ENCODE measurements at places on chromosomes 3 and 15.
A peak's percentile ranks its signal among the peaks of the same experiment; 100 is the strongest.

- H3K4me3 ChIP-seq: no peak overlapping the region
- no peak for DNase-seq
- no peaks in the 10 kb centered on the region for H3K36me3 ChIP-seq
- H3K27me3 ChIP-seq: no peaks in the 10 kb centered on the region
These were observed 152.4 kb downstream of the LEKR1 start for GRCh38 chr3:156978481-156978961.

- H3K4me1 ChIP-seq: no peaks in the 10 kb centered on the region
- H3K4me3 ChIP-seq: no peak overlapping the region
- no peaks in the 10 kb centered on the region for H3K36me3 ChIP-seq
- DNase-seq: no peak
- H3K27ac ChIP-seq: no peak overlapping the region
- H3K27me3 ChIP-seq: no peaks in the 10 kb centered on the region
These were observed 28.8 kb downstream of the LIMD1 start for GRCh38 chr3:45623393-45623792.

- H3K4me3 ChIP-seq: no peak overlapping the region
- no peak for DNase-seq
- no peaks in the 10 kb centered on the region for H3K4me1 ChIP-seq
These were observed 118.5 kb upstream of the LIPC start for GRCh38 chr15:58313304-58313703.

- H3K27ac ChIP-seq: no peak overlapping the region
- no peaks in the 10 kb centered on the region for H3K27me3 ChIP-seq
- H3K4me1 ChIP-seq: no peaks in the 10 kb centered on the region
- no peak for DNase-seq
- no peaks in the 10 kb centered on the region for H3K36me3 ChIP-seq
These were observed 2.2 kb downstream of the IGF1R start for GRCh38 chr15:98650417-98651035.

DNA sequence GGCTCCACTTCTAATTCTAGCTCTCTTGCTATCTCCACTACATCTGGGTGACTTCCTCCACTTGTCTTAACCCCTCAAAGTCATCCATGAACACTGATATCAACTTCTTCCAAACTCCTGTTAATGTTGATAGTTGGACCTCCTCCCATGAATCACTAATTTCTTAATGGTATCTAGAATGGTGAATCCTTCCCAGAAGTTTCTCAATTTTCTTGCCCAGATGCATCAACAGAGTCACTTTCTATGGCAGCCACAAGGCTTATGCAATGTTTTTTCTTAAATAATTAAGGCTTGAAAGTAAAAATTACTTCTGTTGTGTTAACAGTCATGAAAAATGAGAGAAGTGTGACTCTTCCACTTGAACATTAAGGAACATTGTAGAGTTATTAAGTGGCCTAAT is 164.3 kb downstream of the PCCB start:
- no peaks in the 10 kb centered on the region for H3K4me1 ChIP-seq
- no peaks in the 10 kb centered on the region for H3K36me3 ChIP-seq
- no peak overlapping the region for H3K27ac ChIP-seq
- DNase-seq: no peak
- no peak overlapping the region for H3K4me3 ChIP-seq

- no peak overlapping the region for H3K27ac ChIP-seq
- H3K36me3 ChIP-seq: no peaks in the 10 kb centered on the region
- H3K27me3 ChIP-seq: peaks cover 4% of the 10 kb centered on the region
- no peak overlapping the region for H3K4me3 ChIP-seq
These were observed 230.2 kb upstream of the ADAMTS9 start for GRCh38 chr3:64917914-64918453.

DNA sequence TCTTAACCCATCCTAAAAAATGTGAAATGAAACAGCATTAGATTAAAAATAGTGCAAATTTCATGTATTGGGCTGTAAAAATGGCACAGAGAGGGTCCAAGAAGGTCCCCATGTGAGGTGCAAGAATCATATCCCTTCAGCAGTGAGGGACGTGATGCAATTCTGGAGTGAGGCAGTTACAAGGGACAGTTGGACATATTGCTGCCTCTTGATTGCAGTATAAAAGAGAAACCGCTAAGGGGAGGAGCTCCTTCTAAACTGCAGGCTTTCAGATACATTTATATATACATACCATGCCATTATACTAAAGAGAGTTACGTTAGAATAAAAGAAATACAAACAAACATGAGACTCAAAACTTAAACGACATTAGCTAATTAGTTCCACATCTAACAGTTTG is 304.2 kb upstream of the CTNNB1 start:
- H3K27ac ChIP-seq: no peak overlapping the region
- no peak for DNase-seq
- 0 out of 2 replicates have a peak, but pooled peaks cover 2% of the 10 kb centered on the region for H3K4me1 ChIP-seq
- H3K36me3 ChIP-seq: no peaks in the 10 kb centered on the region

GRCh38 chr3:125110016-125110875 is 54.4 kb upstream of the HEG1 start:
- H3K4me1 ChIP-seq: no peaks in the 10 kb centered on the region
- no peak overlapping the region for H3K27ac ChIP-seq
- DNase-seq: no peak
- no peaks in the 10 kb centered on the region for H3K36me3 ChIP-seq
- no peak overlapping the region for H3K4me3 ChIP-seq
- H3K27me3 ChIP-seq: no peaks in the 10 kb centered on the region

DNA sequence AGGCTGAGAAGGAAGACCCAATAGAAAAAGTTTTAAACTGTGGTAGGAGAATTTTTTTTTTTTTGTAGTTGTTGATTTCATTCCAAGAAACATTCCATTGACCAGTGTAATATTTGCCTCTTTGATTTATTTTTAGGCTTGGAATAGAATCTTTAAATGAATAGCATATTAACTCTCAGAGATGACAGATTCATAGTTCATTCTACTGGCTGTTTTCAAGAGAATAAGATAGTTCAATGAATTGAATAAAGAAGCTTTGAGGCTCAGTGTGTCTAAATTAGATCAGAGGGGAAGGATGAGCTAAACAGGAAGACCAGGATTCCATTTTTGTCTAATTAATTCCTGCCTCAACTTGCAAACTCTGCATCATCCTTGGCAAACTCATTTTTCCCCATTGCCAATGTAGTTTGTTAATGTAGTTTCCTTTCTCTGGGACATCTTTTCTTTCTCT is 98.4 kb downstream of the NAALADL2 start:
- no peaks in the 10 kb centered on the region for H3K36me3 ChIP-seq
- no peaks in the 10 kb centered on the region for H3K4me1 ChIP-seq
- no peaks in the 10 kb centered on the region for H3K27me3 ChIP-seq
- H3K27ac ChIP-seq: no peak overlapping the region
- DNase-seq: no peak

DNA sequence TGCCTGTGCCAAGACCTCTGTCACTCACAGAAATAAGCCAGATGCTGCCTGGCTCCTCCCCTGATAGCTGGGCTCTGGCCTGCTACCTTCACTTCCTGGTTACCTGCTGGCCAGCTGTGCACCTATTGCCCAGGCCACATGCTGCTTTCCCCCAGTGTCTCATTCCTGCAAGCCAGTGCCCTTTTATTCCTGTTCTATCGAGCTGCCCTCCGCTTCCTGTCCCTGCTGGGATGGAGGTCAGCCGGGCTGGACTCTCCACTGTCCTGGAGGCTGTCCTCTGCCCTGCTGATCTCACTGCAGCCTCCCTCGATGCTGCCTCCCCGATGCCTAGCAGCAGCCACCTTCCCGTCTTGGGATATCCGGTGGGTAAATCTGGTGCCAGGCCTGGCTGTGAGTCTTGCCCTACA is 37.0 kb upstream of the SNRPA1 start:
- no peaks in the 10 kb centered on the region for H3K36me3 ChIP-seq
- H3K4me3 ChIP-seq: no peak overlapping the region
- no peak overlapping the region for H3K27ac ChIP-seq
- no peaks in the 10 kb centered on the region for H3K27me3 ChIP-seq
- DNase-seq: no peak

- H3K4me1 ChIP-seq: peaks cover 29% of the 10 kb centered on the region
- no peak overlapping the region for H3K27ac ChIP-seq
- H3K4me3 ChIP-seq: no peak overlapping the region
- no peak for DNase-seq
- H3K27me3 ChIP-seq: no peaks in the 10 kb centered on the region
These were observed 9.8 kb downstream of the CACNA2D2 start for GRCh38 chr3:50493623-50494022.

GRCh38 chr15:88704791-88705768 is 66.3 kb downstream of the ISG20 start:
- no peak for DNase-seq
- H3K27ac ChIP-seq: no peak overlapping the region
- H3K4me3 ChIP-seq: peak overlapping the region; percentile 54
- no peaks in the 10 kb centered on the region for H3K36me3 ChIP-seq

DNA sequence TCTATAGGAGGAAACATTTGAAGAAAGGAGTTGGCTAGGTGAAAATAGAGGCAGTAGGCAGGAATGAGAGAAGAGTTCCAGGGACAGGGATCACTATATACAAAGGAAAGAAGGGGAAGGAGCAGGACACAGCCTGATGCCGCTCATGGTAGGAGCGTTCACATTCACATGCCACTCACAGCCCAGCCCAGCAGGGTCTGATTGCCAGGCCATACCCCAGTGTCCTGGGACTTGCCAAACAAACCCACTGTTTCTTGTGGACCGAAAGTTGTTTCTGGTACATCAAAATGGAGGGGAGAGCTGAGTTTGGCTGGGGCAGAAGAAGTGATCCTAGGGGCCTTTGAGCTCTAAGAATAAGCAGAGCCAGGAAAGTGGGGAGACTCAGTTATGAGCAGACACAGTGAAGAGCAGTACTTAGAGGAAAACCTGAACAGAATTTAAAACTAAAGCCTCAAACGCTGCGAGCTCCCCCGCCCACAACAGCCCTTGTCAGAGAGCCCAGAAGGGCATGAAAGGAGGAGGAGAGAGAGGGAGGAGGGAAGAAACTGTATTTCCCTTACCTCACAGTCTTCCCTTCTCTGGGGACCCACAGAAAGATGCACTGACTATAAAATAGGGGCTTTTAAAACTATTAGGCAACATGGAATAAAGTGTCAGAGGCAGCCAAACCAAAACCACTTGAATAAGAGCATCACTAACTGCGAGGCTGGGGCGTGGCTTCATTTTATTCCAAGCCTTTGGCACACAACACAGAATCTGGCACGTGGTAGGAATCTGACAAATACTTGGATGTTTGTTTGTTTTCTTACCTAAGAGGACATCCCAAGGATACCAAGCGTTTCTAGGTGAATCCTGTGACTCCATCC is 129.0 kb downstream of the RPL22L1 start:
- no peaks in the 10 kb centered on the region for H3K36me3 ChIP-seq
- H3K4me3 ChIP-seq: no peak overlapping the region
- H3K27ac ChIP-seq: no peak overlapping the region
- no peaks in the 10 kb centered on the region for H3K4me1 ChIP-seq

DNA sequence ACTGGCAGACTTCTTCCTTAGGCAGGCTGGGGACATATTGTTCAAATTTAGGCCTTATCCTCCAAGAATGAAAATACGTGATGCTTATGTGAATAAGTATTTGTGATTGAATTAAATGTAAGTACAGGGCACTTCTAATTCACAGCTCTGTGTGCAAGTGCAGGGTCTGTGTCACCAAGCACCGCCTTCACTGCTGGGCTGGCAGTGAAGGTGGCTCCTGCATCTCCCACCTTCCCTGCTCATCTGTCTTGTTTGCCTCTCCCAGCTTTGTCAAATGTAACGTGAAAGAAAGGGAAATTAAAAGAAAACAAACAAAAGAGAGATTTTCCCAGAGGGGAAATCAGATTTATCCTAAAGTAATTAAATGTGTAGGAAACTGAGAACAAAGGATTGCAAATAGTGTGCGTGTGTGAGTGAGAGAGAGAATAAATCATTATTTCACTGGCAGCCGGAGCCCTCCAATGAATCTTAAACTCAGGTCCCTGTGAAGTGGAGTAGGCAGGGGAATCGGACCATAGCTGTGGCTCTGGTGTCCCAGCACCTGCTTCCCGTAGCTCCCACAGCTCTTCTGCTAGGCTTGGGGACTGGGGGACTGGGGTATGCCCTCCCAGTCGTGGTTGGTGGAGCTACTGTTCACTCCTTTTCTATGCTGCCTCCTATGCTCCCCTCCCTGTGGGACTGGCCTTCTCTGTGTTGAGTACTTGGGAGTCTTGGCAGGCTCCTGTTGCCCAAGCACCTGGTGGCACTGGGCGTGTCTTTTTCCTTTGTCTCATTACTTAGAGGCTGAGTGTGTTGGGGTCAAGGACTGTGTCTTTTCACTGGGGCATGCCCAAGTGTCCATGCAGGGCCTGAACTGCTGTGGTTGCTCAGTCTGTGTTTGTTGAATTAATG is 222.2 kb downstream of the EPHB1 start:
- H3K36me3 ChIP-seq: no peaks in the 10 kb centered on the region
- no peak overlapping the region for H3K4me3 ChIP-seq
- no peak for DNase-seq

- no peaks in the 10 kb centered on the region for H3K27me3 ChIP-seq
- H3K36me3 ChIP-seq: no peaks in the 10 kb centered on the region
- no peak overlapping the region for H3K27ac ChIP-seq
- H3K4me3 ChIP-seq: no peak overlapping the region
These were observed 8.0 kb upstream of the MESP2 start for GRCh38 chr15:89768071-89768500.

GRCh38 chr3:184558726-184559125 is 2.9 kb upstream of the EPHB3 start:
- H3K4me3 ChIP-seq: no peak overlapping the region
- H3K36me3 ChIP-seq: no peaks in the 10 kb centered on the region
- no peak for DNase-seq
- peaks cover 9% of the 10 kb centered on the region for H3K4me1 ChIP-seq

GRCh38 chr3:103127737-103128136 is 692.9 kb downstream of the ZPLD1 start:
- no peak overlapping the region for H3K4me3 ChIP-seq
- no peak for DNase-seq

DNA sequence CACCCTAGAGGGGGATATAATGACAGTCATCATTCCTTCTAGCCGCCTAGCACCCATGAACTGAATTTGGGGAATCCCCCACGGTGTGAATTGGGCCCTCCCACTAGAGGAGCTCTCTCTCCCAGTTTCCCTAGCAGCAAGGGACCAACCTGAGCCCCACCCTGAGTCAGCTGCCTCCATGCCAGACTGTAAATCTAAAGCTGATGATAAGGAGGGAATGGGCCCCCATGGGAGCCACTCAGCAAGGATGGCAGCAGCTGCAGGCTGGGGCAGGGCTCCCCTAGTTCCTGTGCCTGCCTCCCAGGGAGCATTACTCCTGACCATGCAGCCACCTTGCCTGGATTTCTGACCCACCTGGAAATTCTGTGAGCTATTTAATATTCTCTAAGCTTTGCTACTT is 57.0 kb upstream of the PXYLP1 start:
- no peak overlapping the region for H3K4me3 ChIP-seq
- H3K27ac ChIP-seq: no peak overlapping the region
- H3K36me3 ChIP-seq: no peaks in the 10 kb centered on the region
- no peaks in the 10 kb centered on the region for H3K27me3 ChIP-seq
- no peak for DNase-seq
- H3K4me1 ChIP-seq: no peaks in the 10 kb centered on the region

DNA sequence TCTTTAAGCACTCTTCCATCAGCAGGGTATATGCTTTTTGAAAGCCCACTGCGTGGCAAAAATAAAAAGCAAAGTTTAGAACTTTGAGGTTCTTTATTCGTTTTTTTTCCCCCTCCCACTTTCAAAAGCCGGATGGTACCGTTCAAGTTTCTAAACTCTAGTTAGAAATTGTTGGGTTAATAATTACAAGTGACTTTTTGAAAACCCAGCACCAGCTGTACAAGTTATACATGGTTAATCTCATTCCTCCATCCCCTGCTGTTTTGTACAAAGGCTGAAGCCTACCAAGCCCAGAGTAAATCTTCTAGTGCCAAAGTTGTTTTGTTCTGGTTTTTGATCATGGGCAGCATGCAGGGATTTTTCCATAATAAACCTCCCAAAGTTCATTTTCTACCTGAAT is 48.6 kb downstream of the WDR72 start:
- DNase-seq: no peak
- H3K36me3 ChIP-seq: no peaks in the 10 kb centered on the region
- no peaks in the 10 kb centered on the region for H3K4me1 ChIP-seq
- no peak overlapping the region for H3K27ac ChIP-seq
- H3K4me3 ChIP-seq: no peak overlapping the region

Data from iPS DF 6.9 (cell line).